Spinal cord (tissue), 10 donors: ENCODE measurements at places on chromosomes 3 and 15. TPM values are rescaled to one million over a fixed set of nuclear protein-coding genes. Genes with fewer than 3 reads are reported as not detected.

The IL12A gene
- 7.5 TPM for total RNA-seq

The LRRK1 gene
- 5.2 TPM for total RNA-seq

The TAGLN3 gene
- total RNA-seq = 52.6 TPM

The DISP2 gene
- 7.8 TPM for total RNA-seq

The GP5 gene
- 0.69 TPM for total RNA-seq

DNA sequence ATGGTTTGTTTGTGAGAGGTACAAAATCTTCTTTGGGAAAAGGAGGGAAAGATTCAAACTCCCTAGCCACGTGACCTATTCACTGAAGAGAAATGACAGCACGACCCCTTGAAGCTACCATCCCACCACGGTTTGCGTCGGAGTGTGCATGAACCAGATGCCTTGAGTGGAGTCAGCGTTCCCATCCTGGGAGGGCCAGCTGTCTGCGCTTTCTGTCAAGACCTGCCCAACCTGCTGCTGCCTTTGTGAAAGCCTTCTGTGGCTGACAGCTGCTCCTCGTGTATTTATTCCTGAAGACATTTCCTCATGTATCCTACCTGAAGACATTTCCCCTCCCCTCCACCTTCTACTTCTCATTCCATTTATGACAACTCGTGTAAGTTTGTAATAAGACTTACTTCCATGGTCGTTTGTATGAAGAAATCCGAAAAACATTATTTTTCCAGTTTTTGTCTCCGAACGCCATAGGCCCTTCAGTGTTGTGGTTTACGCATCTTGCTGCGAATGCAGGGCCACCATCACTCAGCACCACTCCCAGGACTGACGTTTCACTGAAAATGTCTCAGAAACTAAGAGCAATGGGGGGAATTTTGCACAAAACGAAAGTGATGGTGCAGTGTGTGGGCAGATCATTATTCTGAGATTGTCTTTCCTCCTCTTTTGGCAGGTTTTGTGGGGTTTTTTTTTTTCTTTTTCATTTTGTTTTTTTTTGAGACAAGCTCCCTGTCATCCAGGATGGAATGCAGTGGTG lies 18.9 kb downstream of the EBLN2 start:
- no peaks in the 10 kb centered on the region for H3K36me3 ChIP-seq
- no peak for DNase-seq
- no peaks in the 10 kb centered on the region for H3K27me3 ChIP-seq
- no peak overlapping the region for H3K4me3 ChIP-seq
- no peaks in the 10 kb centered on the region for H3K4me1 ChIP-seq

GRCh38 chr15:100049483-100049882 lies 292.3 kb downstream of the ADAMTS17 start:
- peaks cover 2% of the 10 kb centered on the region for H3K36me3 ChIP-seq
- no peak overlapping the region for H3K27ac ChIP-seq
- no peaks in the 10 kb centered on the region for H3K27me3 ChIP-seq
- no peak for DNase-seq
- peaks cover 16% of the 10 kb centered on the region for H3K4me1 ChIP-seq

DNA sequence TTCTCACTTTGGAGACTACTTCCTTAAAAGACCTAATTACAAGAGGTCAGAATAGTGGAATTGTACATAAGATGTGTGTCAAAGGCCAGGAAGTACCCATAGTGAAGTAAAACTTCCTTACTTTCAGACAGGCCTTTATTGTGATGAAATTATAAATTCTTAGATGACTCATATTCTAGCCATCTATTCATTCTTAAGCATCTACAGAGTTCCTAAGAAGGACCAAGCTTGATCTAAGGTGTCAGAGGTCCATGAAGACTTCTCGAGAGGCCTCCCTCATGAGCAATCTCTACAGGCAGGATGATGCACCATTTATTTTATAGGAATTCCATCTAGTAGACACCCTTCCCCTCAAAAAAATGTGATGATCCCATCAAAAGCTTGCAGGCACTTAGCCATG lies 493.3 kb downstream of the MAGI1 start:
- no peak overlapping the region for H3K27ac ChIP-seq
- H3K36me3 ChIP-seq = no peaks in the 10 kb centered on the region
- no peaks in the 10 kb centered on the region for H3K27me3 ChIP-seq
- H3K4me1 ChIP-seq = peaks cover 14% of the 10 kb centered on the region
- DNase-seq = no peak
- H3K4me3 ChIP-seq = no peak overlapping the region

- H3K4me3 ChIP-seq = no peak overlapping the region
- H3K27ac ChIP-seq = no peak overlapping the region
- no peaks in the 10 kb centered on the region for H3K36me3 ChIP-seq
- no peaks in the 10 kb centered on the region for H3K27me3 ChIP-seq
- DNase-seq = no peak
Measured at GRCh38 chr3:107409365-107409764, 32.1 kb downstream of the CCDC54 start.

DNA sequence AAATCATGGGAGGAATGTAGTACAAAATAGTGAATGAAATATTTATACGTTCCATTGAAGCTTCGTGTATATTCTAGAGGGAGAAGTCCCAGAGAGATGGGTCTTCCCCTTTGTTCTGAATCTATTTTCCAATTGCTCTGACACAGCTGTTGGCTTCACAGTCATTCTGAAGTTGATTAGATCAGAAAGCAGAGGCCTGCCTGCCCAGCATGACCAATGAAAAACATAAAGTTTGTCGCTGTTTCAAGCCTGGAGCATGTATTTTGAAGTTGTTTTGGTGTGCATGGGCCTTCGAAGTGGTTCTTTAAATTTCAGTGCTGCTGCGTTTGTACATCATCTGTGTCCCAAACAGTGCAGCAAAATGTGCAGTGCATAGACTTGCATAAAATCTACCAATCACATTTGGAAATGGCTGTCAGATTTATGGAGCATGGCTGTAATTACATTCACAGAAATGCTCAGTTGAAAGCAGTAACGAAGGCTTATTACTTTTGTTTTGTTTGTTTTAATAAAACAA lies 31.0 kb upstream of the RBMS3 start:
- H3K4me3 ChIP-seq = no peak overlapping the region
- no peaks in the 10 kb centered on the region for H3K27me3 ChIP-seq
- no peaks in the 10 kb centered on the region for H3K4me1 ChIP-seq
- no peak for DNase-seq
- no peak overlapping the region for H3K27ac ChIP-seq

DNA sequence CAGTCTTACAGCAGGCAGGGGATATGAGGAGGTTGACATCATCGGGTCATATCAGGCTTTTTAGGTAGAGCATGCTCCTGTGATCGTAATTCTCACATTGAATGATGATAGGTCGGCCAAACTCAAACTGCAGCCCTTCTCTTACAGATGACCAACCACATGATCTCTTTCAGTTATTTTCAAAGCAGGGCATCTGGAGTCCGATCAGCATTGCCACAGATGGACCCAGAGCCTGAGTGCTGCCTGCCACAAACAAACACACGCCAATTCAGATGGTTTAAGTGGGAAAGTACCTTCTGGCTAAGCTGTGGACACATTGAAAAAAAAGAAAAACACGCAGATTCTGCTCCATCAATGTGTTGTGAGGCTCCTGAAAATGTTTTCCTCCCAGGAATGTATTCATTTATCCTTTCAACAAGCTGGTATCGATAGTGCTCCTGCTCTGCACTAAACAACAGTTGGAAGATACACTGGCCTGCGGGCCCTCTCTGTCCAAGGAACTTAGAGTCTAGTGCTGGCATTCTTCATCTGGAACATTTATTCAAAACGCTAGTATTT lies 31.2 kb downstream of the ARPP21 start:
- DNase-seq = no peak
- H3K27me3 ChIP-seq = no peaks in the 10 kb centered on the region
- H3K27ac ChIP-seq = no peak overlapping the region

GRCh38 chr15:73755946-73756345 lies 2.8 kb upstream of the INSYN1 start:
- H3K27ac ChIP-seq = no peak overlapping the region
- peaks cover 4% of the 10 kb centered on the region for H3K36me3 ChIP-seq
- DNase-seq = no peak
- peaks cover 24% of the 10 kb centered on the region for H3K4me1 ChIP-seq
- no peaks in the 10 kb centered on the region for H3K27me3 ChIP-seq
- H3K4me3 ChIP-seq = no peak overlapping the region

DNA sequence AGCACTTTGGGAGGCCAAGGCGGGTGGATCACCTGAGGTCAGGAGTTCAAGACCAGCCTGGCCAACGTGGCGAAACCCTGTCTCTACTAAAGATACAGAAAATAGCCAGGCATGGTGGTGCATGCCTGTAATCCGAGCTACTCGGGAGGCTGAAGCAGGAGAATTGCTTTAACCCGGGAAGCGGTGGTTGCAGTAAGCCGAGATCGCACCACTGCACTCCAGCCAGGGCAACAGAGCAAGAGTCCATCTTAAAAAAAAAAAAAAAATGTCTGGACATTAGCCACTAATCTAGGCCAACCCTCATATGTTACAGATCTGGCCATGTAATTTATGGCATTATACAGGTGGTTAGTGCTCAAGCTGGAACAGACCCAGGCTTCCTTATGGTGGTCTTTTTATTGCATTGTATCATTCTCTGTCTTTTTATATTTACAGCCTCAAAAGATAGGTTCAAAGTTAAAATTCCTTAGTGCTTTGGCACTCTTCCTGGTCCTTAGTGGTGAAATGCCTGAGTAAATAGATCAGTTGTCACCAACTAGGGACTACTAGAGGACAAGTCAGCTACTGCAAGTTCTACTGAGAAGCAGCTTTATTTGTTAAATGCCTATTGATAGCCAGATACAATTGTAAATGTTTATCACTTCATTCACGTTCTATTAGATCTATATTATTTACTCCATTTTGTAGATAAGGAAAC lies 16.0 kb downstream of the STARD9 start:
- H3K4me1 ChIP-seq = peaks cover 4% of the 10 kb centered on the region
- no peak for DNase-seq
- H3K36me3 ChIP-seq = no peaks in the 10 kb centered on the region
- H3K27me3 ChIP-seq = no peaks in the 10 kb centered on the region

DNA sequence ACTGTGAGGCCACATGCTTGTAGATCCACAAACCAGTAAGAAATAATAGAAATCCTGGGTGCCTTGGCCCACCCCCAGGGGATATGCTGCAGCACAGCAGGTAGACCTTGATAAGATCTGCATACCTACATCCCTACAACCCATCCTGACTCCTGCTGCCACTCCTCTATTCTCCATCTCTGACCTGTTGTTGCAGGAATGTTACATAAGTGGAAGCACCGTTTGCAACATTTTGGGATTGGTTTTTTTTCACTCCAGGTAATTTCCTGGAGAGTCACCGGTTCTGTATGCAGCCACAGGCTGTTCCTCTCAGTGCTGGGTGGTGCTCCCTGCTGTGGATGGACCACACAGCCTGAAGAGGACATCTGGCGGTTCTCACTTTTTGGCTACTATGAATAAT lies 16.1 kb upstream of the CSPG5 start:
- H3K27ac ChIP-seq = no peak overlapping the region
- H3K36me3 ChIP-seq = peaks cover 35% of the 10 kb centered on the region
- H3K27me3 ChIP-seq = no peaks in the 10 kb centered on the region
- H3K4me3 ChIP-seq = no peak overlapping the region

GRCh38 chr3:177411201-177411600 lies 213.9 kb upstream of the TBL1XR1 start:
- no peaks in the 10 kb centered on the region for H3K27me3 ChIP-seq
- no peak overlapping the region for H3K4me3 ChIP-seq
- no peaks in the 10 kb centered on the region for H3K4me1 ChIP-seq
- no peaks in the 10 kb centered on the region for H3K36me3 ChIP-seq
- no peak for DNase-seq

- H3K4me1 ChIP-seq = no peaks in the 10 kb centered on the region
- no peak overlapping the region for H3K4me3 ChIP-seq
- no peaks in the 10 kb centered on the region for H3K36me3 ChIP-seq
- no peaks in the 10 kb centered on the region for H3K27me3 ChIP-seq
Measured at GRCh38 chr3:157763644-157764043, 260.4 kb upstream of the VEPH1 start.
